ENCODE measurements at places on chromosomes 5 and 9.

- DNase-seq: no peak
Measured at GRCh38 chr9:91119679-91120078, 242.0 kb downstream of the AUH start.

DNA sequence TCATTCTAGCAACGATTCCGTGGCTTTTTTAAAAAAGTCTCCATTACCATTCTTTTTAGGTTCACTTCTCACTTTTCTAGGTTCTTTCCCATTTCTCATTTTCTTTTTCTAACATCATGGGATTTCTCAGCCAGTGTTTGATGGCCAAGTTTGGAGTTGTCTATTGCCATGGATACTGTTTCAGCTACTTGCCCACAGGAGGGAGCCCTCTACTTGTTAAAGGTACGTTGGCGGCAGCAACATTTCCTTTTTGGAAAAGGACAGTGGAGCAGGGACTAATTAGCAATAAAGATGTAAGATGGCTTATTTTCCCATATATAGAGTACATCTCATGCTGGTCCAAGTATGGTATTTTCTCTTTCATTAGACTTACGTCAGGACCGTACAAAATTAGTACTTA, 2257.5 kb upstream of the C9orf72 start:
- no peak for DNase-seq

DNA sequence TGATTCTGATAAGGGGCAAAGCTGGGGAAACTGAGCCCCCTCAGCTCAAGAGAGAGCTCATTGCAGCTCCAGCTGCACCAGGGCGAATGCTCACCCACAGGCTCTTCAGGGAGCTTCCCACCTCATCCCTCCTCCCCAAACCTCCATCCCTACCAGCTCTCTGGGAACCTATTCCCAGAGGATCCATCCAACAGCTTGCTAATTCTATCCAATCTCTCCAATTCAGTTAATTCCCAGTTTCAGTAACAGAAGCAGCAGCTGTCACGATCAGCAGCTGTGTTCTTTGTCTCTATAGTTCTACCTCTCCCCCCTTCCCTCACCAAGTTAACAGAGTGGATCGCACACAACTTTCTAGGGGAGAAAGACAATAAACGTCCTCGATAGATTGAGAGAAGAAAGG, 135.5 kb upstream of the EFNA5 start:
- no peak for DNase-seq

GRCh38 chr5:142670804-142671203, 15.1 kb downstream of the FGF1 start:
- DNase-seq: no peak

GRCh38 chr9:4741365-4742089, 525 bp upstream of the AK3 start:
- DNase-seq: no peak

GRCh38 chr9:70410368-70410767, 4.1 kb downstream of the KLF9 start:
- DNase-seq: no peak

DNA sequence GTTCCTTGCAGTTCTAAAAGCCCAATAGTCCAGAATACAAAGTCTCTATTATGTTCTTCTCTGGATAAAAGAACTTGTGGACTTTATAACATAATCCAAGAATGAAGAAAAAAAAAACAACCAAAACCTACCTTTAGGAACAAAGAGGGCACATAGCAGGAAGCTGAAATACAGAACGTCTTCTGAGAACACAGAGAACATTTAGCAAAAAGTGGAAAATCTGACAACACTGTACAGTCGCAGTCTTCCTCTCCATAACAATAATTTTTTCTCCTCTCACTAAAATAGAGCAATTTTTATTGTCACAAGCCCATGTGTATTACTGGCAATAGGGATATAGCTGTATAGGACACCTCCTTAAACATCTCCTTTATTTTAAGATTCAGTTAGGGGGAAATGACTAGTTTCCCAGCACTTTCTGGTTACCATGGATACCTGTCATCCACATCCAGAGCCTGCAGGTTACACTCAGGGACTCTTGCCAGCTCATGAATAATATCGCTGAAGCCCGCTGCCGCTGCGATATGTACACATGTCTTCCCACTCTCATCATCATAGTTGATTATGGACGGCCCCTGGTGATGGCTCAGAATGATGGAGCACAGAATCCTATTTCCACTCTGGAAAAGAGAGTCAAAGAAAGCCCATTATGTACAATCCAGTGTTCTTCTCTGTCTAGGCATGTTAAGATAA, 106.5 kb downstream of the ANKRD55 start:
- DNase-seq: no peak

GRCh38 chr5:16410338-16410737, 55.3 kb downstream of the ZNF622 start:
- DNase-seq: no peak

GRCh38 chr5:76942581-76942980, 10.3 kb upstream of the CRHBP start:
- no peak for DNase-seq

- DNase-seq: no peak
Measured at GRCh38 chr9:116160676-116161571, 7.3 kb downstream of the PAPPA start.

GRCh38 chr9:104539275-104539674, 2.6 kb upstream of the OR13C3 start:
- no peak for DNase-seq

DNA sequence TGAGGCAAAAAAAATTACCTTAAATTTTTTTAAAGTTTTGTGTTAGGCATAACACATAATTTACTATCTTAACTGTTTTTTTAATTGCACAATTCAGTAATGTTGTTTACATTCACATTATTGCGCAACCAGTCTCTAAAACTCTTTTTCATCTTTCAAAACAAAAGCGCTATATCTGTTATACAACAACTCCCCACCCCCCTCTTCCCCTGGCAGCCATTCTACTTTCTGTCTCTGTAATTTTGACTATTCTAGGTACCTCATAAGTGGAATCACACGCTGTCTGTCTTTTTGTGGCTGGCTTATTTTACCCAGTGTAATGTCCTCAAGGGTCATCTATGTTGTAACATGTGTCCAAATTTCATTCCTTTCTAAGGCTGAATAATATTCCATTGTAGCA, 241.5 kb upstream of the DMRT1 start:
- no peak for DNase-seq

GRCh38 chr9:23342291-23342690, 483.7 kb downstream of the ELAVL2 start:
- no peak for DNase-seq

DNA sequence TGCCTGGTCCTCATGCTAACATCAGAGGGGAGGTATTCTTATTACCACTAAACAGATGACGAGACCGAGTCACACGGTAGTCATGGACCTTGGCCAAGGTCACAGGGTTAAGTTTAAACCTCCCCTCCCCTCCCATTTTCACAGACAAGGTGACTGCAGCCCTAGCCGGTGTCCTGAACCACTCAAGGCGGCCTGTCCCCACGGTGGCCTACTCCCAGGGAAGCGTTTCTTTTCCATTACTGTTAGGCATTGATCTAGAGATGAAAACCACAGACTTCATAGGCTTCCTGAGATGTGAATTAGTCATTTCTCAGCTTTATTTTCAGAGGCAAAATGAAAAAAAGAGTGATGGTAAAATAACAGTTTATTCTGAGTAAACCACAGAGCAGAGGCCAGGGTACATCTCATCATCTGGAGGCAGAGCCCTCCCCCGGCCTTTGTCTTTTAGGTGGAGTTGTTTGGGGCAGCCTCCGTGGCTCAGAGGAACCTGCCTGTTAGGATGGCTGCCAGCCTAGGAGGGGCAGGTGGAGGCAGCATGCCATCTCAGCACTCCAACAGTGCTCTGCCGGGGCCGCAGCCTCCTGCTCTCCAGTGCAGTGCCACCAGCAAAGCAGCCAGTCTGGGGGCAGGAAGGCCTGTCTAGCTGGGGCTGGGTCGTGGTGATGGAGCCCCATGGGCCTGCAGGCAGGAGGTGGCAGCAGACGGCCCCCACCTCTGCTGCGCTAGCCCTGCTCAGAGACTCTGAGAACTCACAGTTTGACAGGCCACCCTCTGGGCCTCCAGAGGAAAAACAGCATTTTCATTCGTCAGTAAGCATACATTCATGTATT, 71.2 kb downstream of the RAPGEF1 start:
- DNase-seq: no peak

GRCh38 chr9:82091610-82092009, 103.0 kb downstream of the SPATA31D1 start:
- DNase-seq: no peak

DNA sequence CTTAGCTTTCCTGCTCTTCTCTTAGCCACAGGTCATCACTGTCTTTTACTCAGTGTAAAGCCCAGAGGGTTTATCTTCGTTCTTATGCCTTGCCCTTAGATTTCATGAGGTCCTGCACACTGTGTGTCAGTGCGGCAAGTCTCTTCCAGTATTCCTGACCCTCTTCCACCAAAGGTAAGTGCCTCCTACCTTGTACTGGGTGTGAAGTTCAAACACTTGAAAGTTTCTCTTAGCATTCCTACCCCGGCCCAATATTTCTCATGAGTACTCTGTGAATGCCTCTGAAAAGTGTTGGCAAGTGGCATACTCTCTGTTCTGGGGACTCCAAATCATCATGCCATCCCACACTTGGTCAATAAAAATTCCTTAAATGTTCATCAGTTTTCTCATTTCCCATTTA, 37.4 kb downstream of the FBXO4 start:
- no peak for DNase-seq

Data from Panc1 (cell line).